ENCODE measurements at places on chromosomes 3 and 15.

DNA sequence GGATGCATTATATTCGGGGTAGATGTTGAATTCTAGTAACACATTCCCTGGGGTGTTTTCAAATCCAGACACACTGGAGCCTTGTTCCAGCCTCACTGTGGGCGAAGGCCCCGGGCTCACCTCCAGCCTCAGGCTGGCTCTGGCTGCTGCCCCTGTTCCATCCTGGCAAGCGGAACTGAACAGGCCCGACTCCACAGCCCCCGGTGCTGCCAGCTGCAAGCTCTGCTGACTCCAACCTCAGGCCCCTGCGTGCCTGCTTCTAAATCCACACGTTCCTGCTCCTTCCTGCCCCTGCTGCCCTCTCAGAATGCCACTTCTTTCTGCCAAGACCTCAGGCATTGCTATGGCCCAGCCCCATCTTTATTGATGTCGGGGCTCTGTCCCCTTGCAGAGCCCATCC is 90.6 kb downstream of the LIPC start:
- no peak for DNase-seq

DNA sequence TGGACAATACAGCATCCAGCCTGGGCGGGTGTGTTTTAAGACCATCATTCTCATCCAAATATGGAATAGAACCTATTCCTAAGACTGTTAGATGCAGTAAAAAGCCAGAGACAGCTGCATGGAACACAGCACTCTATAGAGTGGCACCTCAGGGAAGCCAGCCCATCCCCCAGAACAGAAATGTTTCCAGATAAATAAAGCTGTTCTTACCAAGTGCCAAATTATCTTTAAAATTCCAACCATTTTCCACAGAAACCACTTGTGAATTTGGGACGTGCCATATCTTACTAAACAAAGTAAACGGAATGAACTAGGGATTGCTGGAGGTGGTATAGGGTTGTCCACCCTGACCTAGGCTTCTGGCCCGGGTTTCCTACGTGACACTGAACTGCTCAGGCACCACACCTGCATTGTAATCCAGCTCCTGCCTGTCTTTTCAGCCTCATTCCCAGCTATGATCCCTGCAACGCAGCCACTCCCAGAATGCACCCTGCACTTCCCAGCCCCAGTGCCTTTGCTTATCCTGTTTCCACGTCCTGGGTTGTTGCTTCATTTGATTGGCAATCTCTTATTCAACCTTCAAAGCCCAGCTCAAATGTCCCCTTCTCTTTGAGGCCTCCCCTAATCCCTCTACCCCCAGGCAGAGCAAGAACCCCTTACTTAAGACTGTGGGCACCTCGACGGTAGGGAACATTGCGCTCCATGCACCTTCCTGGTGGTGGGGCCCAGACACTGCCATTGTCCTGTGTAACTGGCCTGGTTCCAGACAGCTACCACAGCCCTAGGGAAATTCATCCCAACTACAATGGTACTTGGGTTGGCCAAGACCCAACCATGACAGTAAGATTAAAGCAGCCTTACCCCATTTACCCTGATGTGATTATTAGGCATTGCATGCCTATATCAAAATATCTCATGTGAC is 100.2 kb downstream of the IQSEC1 start:
- no peak for DNase-seq

- DNase-seq = no peak
Measured at GRCh38 chr3:129688271-129688895, 81.9 kb upstream of the PLXND1 start.

DNA sequence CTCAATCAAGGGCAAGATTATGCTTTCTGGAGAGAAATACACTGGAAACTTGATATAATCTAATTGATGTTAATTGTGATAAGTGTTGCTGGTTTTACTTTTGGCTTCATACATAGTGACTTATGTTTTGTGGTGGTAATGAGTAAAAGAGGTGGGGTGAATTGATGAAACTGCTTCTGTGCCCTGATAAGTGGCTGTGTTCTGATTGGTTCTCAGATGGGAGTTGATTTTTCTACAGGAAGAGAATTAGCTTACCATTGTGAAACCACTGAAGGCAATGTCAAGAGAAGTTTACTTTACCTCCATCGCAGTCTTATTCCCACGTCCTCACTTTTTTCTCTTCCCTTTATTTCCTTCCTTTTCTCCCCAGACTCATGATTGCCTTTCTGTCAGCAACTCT is 23.8 kb downstream of the TMEM45A start:
- no peak for DNase-seq

- DNase-seq = no peak
Measured at GRCh38 chr15:67564968-67565345, 22.5 kb downstream of the MAP2K5 start.

GRCh38 chr15:65641768-65642475 is 20.2 kb downstream of the SLC24A1 start:
- DNase-seq = peak; percentile 49

- DNase-seq = no peak
Measured at GRCh38 chr3:129687586-129688125, 81.2 kb upstream of the PLXND1 start.

- DNase-seq = peak; percentile 36
Measured at GRCh38 chr3:54954022-54954421, 26.2 kb upstream of the LRTM1 start.

GRCh38 chr15:52112203-52112750 is 298 bp downstream of the BCL2L10 start:
- DNase-seq = no peak

GRCh38 chr15:62219799-62220198 is 54.7 kb upstream of the C2CD4B start:
- no peak for DNase-seq

GRCh38 chr3:99625643-99626416 is 12.6 kb upstream of the COL8A1 start:
- no peak for DNase-seq

- DNase-seq = no peak
Measured at GRCh38 chr3:129197321-129197720, 13.6 kb upstream of the CNBP start.

DNA sequence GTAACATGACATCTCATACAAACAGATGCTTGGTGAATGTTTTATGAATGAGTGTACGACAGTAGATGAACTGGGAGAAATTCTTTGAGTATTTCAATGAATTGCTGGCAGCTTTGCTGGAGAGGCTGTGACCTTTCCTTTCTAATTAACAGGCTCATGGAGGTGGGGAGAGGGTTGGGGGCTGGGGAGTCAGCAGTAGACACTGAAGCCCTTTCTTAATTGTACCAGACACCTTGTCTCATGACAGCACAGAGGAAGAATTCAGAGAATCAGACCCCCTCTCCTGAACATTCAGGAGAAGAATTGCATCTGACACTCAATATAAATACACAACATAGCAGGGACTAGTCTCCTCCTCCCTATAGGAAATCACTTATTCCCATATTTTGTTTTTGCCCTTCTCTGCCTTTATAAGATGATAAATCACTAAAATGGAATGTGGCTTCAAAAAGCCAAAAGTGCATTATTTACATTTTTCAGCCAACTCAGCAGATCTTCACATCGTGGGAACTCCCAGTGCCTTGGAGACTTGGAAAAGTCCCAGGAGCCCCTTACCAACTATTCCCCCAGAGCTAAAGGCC is 66.2 kb upstream of the TPM1 start:
- no peak for DNase-seq

GRCh38 chr15:22851513-22851912 is 13.0 kb downstream of the NIPA2 start:
- no peak for DNase-seq

GRCh38 chr3:133283958-133284807 is 115.7 kb upstream of the BFSP2 start:
- DNase-seq = no peak

DNA sequence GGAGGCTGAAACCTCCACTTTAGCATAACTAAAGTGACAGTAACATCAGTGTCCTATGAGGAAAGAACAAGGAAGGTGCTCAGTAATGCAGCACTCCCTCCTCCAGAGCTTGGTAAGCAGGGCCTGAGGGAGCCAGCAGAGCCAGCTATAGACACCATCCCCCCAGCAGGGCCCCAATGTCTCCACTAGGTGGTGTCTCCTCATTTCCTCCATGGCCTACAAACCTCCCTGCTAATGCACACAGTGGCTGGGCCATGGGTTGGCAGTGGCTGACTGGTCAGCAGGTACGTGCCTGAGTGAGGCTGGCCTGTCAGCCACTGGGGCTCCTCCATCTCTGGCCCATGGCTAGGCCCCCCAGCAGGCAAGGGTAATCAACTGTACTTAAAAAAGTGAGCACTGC is 13.6 kb downstream of the MRPS25 start:
- DNase-seq = peak; percentile 33

DNA sequence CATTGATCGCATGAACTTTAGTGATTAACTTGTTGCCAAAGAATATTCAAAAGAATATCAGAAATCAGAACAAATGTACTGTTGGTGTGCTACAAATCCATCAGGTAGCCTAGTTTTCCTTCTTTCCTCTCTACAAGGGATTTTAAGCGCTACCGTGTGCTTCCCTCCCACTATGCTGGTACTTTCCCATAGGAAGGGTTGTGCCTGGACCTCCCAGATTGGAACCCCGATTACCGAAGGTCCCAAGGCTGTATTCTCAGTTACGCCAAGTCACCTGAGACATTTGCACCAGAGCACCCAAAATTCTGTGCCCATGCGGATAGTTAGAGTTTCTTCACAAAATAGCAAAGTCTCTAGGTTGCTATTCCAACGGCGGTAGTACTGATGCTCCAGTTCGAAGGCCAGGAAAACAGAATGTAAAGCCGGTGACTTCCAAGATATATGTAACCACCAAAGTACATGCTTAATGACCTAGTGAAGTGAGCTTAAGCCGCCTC is 23.4 kb upstream of the GATM start:
- no peak for DNase-seq

DNA sequence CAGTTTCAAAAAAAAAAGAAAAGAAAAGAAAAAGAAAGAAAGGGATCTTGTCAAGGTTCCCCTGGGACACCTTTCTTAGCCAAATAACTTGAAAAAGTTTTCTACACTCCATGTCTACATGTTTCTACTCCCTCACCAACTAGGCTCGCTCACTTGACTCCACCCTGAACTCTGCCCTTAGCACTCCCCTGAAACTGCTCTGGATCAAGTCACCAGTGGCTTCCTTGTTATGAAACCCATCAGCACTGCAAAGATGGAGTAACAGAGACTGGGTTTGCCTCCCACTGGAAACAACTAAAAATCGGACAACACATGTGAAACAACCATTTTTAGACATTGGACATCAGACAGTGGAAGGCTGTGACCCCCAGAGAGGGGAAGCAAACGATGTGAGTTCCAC is 36.8 kb downstream of the TMEM40 start:
- no peak for DNase-seq

DNA sequence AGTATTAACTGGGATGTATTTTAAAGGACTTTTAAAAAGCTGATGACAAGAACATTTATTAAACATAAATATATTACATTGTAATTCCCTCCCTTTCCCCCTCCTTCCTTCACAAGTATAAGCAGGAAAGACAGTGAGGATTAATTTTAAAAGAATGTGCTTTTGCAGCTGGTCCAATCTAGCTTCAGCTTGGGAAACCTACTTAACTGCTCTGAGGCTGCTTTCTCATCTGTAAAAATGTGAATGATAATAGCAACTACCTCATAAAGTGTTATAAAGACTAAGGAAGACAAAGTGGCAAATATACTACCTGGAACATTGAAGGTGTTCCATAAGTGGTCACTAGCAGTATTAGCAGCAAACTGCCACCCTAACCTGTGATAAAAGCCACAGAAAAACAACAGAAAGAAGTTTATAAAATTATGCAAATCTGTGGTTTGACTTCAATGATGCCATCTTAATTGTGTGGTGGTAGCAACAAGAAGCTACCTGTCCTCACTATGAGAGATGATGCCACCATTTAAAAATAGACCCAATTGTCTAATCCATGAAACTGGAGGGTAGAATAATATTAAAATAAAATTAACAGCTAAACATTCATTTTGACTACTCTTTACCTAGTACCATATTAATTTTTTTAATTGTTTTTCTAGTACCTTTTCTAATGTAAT is 20.0 kb downstream of the DHX36 start:
- no peak for DNase-seq

DNA sequence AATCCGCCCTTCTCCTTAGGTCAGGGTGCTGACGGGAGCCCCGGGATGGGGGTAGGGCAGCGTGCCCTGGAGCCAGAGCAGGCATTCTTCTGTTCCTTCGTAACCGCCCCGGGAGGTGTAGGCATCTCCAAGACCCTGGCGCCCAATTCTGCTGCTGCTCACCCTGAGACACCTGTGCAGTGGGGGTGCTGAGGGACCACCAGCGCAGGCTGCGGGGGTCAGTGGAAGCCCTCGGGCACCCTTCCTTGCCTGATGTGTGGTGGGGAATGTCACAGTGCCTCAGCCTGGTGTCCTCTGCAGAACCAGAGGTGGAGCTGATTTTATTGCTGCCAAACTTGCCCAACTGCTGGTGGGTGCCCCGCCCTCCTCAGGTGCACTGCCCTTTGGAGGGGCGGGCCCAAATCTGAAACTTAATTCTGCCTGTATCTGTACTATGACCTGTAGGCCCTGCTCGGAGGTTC is 7.3 kb downstream of the CSK start:
- DNase-seq = no peak

DNA sequence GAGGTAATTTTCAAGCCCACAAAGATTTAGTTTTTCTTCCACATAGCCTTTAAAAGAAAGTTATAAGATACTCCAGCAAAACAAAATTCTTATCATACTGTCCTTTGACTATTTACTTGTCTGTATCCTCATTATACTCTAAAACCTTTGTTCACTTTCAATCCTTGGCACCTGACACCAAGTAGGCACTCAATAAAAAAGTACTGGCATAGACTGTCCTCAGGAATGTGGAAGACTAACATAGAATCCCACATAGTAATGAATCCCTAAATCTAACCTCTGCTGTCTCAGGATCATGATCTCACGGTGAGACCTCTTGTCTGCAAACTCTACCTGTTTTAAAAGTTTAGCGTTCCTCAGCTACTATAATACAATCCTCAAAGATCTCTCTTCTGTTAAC is 21.6 kb downstream of the PHC3 start:
- no peak for DNase-seq

DNA sequence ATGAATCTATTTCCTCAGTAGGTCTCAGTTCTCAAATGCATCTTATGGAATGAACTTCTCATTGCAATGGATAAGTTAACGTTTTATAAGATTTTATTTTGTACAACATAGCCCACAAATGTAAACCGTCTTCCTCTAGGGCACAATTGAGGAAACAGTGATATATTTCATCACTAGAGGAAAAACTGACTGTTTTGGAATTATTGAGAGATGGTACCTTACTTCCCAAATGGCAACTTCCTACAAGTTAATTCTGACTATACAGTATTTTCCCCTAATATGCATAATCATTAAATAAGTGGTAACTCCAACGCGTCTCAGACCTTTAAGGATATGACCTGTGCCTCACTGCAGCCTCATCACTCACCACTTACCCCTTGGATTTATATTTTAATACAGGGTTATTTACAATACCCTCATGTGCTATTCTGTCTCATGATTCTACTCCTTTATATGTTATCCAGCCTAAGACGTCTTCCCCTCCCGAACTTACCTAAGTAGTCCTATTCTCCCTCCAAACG is 13.3 kb downstream of the GABPB1 start:
- no peak for DNase-seq

All from SJCRH30 (cell line).